Left renal pelvis (tissue), 4 donors: ENCODE measurements at places on chromosomes 2 and 18.

GRCh38 chr2:148209603-148210002, 188.7 kb downstream of the MBD5 start:
- DNase-seq = no peak

DNA sequence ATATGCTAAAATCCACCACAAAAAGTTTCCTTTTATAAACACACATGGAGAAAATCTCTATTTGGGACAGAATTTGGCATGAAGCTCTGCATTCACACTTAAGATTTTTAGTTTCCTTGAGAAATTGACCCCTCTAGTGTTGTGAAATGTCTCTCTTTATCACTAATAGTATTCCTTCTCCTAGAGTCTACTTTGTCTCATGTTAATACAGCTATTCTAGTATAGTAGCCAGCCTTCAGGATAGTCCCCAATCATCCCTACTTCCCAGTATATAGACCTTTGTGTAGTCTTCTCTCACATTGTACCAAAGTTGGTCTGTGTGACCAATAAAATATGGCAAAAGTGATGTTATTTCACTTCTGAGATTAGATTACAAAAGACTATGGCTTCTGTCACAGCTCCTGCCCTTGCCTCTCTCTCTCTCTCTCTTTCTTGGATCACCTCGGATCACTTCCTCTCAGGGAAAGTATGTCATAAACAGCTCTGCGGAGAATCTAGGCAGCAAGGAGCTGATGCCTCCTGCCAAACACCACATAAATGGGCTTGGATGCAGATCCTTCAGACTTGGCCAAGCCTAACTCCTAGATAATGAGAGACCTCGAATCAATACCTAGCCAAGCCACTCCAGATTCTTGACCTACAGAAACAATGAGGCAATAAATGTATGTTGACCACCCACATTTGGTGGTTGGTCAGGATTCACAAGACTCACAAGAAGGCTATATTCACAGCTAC, 59.7 kb upstream of the NABP1 start:
- DNase-seq = no peak

DNA sequence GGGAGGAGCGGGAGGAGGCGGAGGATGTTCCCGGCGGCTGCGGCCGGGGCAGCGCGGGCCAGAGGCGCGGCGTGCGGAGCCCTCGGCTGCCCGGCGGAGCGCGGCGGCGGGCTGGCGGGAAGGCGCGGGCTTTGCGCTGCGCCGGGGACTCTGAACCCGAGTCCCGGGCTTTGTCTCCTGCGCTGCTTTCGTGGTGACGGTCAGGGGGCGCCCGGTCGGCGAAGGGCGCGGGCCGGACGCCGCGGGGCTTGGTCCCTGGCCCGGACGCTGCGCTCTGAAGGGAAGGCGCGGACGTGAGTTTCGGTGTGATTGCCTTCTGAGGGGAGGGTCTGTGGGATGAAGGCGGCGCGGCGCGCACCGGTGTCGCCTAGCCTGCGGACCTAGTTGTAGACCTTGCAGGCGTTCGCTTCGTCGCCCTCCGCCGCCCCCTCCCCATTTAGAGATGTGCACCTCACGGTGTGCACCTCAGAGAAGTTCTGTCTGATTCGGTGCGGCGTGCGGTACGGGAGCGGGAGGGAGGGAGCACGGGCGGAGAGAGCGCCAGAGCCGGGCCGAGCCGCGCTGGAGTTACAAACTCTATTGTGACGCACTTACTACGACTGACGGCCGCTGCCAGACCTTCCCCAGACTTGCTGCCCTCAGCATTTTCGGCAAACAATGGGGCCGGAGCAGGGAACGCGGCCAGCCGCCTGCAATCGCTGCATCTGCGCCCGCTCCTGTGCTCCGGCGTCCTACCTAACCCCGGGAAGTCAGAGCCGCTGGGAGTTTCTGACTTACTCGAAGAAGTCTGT, 2.1 kb downstream of the BCL2L11 start:
- DNase-seq = peak; percentile 43

DNA sequence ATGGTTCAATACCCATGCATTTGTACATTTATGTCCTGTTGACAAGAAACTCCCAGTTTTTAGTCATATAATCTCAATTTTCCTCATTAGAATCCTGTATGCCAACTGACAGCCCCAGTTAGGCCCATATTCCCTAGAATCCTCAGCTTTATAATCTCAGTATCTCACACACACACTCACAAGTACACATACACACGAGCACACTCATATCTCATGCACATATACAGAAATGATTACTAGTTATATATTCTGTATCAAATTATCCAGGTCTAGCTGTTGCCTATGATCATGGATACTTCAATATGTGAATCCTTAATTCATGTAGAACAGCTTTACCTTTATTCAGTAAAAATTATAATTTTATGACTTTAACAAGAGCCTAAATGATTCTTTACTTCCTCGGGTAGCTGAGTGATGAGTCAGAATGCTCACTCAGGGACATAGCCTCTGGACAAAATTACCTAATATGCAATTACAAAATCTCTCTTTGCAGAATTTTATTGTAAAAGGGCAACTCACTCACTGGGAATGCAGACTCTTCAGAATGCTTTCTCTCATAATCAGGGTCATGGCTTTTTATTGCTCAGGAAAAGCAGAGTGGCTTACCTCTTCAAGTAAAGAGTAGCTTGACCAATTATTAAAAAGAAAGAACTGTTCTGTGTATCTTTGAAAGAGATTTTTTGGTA, 193.6 kb upstream of the PIK3C3 start:
- DNase-seq = no peak

- peak; percentile 86 for DNase-seq
Measured at GRCh38 chr2:218322768-218323525, 30.6 kb upstream of the TMBIM1 start.

DNA sequence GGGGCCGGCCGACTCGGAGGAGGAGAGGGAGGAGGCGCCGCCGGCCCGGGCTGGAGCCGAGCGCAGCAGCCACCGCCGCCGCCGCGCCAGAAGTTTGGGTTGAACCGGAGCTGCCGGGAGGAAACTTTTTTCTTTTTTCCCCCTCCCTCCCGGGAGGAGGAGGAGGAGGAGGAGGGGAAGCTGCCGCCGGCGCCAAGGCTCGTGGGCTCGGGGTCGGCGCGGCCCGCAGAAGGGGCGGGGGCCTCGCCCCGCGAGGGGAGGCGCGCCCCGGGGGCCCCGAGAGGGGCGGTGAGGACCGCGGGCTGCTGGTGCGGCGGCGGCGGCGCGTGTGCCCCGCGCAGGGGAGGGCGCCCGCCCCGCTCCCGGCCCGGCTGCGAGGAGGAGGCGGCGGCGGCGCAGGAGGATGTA, 316 bp downstream of the CRIM1 start:
- DNase-seq = no peak

GRCh38 chr2:127574656-127575055, 39.2 kb downstream of the MYO7B start:
- no peak for DNase-seq

- DNase-seq = no peak
Measured at GRCh38 chr18:12287131-12287681, 20.8 kb upstream of the TUBB6 start.

DNA sequence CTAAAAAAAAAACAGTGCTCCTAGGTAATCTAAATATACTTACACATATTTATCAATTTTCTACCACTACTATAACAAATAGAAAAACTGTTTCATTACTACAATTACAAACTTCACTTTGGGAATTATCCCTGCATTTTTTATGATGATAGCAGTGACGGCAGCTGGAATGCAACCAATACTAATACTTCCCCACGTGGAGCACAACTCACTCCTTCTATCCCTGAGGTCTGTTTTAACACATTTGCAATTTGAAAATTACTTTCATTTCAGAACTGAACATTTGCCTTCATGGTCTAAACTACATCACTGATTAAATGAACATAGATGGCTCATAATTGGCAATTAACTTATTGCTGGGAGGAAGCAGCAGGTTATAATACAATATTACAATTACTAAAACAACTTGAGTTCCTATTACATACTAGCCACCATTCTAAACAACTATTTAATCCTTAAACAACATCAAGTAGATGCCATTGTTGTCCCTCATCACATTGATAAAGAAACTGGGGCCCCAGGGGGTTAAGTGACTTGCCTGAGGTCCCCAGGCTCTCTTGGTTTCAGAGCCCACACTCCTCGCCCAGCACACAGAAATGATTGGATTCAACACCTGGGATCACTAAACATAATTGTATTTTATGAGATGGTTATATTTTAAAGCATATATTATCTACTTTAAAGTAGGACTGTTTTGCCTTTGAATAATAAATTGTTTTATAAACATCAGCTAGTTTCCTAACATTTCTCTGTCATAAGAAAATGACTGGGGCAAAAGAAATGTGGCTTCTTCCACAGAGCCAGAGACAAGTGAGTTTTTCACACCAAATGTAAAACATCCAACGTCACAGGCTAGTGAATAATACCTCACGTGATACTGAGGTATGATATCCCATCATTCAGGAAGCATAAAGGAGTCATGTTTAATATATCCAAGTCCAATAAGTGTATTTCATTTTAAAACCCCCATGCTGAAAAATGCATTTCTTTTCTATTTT, 6.2 kb downstream of the COLEC12 start:
- no peak for DNase-seq

DNA sequence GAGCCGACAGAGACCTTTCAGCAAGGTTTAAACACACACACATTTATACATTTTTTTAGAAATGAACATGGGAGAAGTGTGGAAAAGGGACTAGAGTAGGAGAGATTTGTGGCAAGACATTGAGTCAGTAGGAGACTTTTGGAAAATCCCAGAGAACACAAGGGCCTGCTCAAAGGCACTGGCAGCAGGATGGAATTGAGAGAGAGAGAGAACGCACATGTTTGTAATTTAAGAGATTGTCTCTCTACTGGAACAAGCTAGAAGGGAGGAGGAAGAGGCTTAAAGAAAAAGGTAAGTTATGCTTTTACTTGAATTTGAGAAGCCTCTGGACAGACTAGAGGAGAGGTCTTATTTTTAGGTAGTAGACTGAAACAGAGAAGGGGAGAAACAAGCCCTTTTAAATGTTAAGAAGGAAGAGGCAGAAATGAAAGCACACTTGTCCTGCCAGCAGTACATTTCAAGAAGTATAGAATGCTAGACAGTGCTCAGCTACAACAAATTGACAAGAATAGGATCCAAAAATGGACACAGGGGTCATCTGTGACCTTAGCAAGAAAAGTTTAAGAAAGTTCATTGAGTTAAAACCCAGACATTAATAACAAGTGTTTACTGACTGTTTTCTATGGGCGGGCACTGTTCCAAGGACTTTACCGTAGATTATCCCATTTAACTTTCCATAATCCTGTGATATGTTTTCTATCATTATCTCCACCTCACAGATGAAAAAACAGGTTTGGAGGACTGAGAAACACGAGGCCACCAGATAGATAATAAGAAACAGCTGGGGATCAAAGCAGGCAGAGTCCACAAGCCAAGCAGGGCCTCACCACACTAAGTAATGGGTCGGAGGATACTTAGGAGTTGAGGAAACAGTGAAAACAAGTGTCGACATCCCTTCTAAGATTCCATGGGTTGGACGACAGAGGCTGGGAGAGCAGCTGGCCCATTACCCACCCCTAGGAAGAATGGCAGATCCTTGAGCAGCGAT, 306.5 kb upstream of the NRP2 start:
- no peak for DNase-seq

DNA sequence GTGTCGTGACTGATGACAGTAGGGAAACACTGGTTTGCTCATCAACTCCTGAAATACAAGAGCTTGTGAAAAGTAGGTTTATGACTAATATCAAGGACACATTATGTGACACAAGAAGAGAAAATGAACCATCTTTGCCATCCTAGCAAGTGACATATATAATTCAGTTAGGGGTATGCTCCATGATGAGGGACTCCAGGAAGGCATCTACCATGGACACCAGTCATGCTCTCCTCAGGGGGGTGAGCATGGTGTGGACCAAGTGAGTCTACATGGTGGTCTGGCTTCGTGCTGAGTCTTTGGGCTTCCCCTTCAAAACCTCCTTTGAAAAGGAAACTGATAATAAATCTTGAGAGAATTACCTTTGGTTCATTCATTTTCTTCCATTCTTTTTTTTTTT, 11.7 kb upstream of the SERPINB5 start:
- DNase-seq = no peak

GRCh38 chr2:11395389-11395788, 51.0 kb upstream of the ROCK2 start:
- no peak for DNase-seq

- DNase-seq = no peak
Measured at GRCh38 chr2:109341355-109342255, 212.6 kb downstream of the SH3RF3 start.

- no peak for DNase-seq
Measured at GRCh38 chr2:174344716-174345461, 10.1 kb downstream of the SP9 start.

DNA sequence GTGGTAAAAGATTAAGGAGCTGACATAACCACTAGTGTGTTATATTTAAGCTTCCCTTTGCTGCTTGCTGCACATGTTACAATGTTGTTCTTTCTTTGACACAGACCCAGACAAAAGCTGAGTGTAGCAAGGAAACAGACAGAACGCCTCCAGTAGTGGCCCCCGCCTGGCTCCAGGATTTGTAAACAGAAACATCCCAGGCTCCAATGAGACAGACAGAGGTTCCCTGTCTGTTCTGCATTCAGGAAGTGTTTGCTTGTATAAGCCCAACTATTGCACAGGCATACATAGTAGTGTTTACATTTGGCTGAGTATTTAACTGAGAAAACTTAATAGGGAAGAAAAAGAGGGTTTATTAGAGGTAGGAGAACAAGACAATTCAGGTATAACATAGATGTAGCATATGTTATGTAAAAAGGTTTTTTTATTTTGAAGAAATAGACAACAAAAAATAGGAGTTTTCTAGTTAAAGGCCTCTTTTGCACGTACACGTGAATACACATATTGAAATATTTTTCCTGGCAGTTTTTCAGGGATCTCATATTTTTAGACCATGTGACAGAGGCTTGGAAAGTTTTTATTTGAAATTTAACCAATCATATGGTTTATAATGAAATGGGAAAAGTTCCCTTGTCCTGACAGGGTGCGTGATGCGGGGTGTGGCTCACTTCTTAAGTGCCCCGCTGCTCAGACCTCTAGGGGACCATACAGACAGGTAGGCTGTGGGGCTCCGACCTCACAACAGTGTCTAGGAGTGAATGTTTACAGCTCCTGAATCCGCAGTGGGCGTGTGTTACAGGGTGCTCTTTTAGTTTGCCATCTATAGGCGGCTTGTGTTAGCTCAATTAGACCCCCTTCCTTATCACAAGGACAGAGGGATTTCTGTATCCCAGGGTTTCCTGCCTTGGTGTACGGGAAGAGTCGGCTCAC, 118.4 kb downstream of the BMPR2 start:
- DNase-seq = peak; percentile 14

GRCh38 chr2:119184512-119184911, 26.0 kb upstream of the C1QL2 start:
- DNase-seq = no peak

GRCh38 chr2:200528228-200528627, 2.2 kb downstream of the SGO2 start:
- no peak for DNase-seq

DNA sequence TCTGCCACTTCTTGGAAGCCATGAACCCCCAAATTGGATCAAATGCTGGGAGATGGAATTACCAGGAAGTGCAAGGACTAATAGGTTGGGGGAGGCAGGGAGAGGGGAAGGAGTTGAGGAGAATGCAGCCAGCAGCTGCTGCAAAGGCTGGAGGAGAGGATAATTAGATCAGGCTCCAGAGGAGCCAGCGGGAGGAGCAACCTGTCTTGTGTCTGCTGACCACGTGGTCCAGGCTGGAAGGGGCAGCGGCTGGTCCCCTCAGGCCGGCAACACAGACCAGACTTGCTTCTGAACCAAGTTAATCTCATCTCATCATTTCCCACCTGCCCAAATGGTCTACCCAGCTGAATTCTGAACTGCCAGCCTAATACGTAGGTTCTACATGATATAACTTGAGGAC, 68.3 kb downstream of the MRO start:
- no peak for DNase-seq

- DNase-seq = no peak
Measured at GRCh38 chr2:11850082-11850481, 103.7 kb downstream of the LPIN1 start.

- no peak for DNase-seq
Measured at GRCh38 chr2:120029672-120030640, 17.1 kb downstream of the EPB41L5 start.
